ENCODE measurements at places on chromosomes 12 and 14.

- DNase-seq = no peak
Measured at GRCh38 chr12:121423682-121424623, 24.0 kb downstream of the RNF34 start.

DNA sequence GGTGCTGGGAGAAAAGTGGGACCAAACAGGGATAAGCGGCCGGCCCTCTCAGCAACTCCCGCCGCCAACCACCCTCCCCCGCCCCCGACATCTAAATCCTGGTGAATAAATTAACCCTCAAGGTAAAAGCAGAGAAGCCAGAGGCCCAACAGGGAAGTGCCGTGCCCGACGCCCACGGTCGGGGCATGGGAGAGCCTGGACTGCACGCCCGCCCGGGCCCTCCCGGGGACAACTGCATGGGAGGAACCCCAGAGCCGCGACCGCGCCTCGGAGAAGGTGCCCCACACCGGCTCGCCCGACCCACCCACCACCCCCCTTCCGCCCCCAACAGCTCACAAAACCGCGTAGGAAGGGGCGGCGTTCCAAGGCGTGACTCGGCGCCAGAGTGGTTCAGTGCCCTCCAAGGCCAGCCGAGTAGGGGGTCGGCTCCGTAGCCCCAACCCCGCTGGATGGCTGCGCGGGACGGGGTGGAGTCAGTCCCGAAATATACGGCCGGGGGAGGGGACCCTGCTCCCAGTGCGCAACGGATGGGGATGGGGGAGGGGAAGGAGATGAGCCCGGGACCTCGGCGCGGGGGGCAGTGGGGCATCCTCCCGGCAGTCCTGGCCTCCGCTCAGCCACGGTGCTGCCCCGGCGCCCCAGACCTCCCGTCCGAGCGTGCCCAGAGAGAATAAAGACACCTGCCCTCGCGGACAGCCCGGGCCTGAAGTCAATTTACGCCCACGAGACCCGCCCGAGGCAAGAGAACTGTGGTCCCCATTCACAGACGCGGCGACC, 732 bp downstream of the SLC25A29 start:
- DNase-seq = no peak

- peak; percentile 1 for DNase-seq
Measured at GRCh38 chr14:80587096-80587724, 354.3 kb downstream of the CEP128 start.

DNA sequence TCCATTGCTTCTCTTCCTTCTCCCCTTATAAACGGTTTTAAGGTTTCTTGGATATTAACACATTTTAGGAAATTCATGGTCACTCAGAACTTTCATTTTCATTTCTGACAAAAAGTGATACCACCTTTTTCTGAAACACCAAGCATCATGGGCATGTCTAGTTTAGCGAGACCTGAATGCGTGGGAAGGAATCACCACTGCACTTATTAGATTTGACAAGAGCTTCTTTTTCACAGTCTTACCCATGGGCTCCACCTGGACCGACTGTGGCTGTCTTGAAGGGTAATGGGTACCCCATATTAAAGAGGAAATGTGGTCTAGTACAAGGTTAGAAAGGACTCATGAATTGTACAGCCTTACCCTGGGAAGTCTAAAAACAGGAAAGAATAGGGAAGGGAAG, 95.4 kb downstream of the KCNK10 start:
- no peak for DNase-seq

DNA sequence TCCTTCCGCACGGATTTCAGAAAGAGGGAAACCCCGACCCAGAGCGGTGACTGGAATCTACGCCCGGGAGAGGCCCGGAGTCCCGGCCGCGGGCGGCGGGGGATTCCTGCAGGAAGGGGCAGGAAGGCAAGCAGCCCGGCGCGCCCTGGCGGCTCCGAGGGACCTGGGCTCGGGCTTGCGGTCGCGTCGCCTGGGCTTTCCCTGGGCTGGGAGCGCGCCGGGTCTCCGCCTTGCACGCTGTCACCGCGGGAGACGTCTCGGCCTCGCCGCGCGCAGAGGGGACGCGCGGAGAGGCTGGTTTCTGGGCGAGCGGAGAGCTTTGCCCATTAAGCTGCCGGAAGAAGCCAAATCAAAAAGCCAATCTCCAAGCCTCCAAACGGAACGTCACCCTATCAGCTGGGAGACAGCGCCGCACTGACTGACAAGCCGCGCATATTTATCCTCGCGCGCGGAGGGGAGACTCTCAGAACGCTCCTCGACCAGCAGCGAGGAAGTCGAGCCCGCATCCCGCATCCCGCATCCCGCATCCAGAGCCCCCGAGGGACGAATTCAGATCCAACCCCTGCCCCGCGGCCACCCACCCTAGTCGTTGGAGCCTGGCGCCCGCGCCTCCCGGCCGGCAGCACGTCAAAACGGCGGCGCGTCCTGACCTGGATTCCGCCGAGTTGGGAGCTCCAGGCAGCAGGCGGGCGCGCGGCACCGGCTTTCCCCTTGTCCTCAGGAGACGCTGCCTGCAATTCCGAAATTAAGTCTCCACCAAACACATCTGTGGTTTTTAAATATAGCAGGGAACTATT, at the start of gene SLC8A3:
TSS of gene SLC8A3 (minus strand) at position 293 of the 797 bp plus-strand sequence. CDS start 20,529 bp downstream, outside the sequence.
- DNase-seq = no peak

- no peak for DNase-seq
Measured at GRCh38 chr14:102822311-102822863, 45.1 kb downstream of the TRAF3 start.

GRCh38 chr14:63960926-63961567, 108.2 kb downstream of the SYNE2 start:
- peak; percentile 7 for DNase-seq

GRCh38 chr12:121626087-121626852, at the start of gene ORAI1:
Gene ORAI1 (plus strand): TSS chr12:121626530.
- DNase-seq = peak; percentile 72

DNA sequence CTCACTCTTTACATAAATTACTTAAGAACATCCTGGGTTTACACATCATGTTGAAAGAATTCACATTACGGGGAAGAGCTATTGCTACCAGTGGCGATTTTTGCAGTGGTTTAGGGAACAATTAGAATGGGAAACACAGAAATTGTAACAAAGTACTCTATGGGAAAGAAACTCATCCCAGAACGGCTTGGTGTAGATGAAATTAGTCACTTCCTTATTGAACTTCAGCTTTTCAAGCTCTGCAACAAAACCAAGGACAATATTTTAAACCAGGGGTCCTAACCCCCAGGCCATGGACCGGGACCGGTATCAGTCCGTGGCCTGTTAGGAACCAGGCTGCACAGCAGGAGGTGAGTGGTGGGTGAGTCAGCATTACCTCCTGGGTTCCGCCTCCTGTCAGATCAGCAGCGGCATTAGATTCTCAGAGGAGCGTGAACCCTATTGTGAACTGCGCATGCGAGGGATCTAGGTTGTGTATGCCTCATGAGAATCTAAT, 32.3 kb upstream of the FICD start:
- no peak for DNase-seq

- no peak for DNase-seq
Measured at GRCh38 chr14:67999290-67999689, 179.7 kb downstream of the RAD51B start.

GRCh38 chr12:75041472-75041871, 168.2 kb downstream of the KCNC2 start:
- DNase-seq = no peak

DNA sequence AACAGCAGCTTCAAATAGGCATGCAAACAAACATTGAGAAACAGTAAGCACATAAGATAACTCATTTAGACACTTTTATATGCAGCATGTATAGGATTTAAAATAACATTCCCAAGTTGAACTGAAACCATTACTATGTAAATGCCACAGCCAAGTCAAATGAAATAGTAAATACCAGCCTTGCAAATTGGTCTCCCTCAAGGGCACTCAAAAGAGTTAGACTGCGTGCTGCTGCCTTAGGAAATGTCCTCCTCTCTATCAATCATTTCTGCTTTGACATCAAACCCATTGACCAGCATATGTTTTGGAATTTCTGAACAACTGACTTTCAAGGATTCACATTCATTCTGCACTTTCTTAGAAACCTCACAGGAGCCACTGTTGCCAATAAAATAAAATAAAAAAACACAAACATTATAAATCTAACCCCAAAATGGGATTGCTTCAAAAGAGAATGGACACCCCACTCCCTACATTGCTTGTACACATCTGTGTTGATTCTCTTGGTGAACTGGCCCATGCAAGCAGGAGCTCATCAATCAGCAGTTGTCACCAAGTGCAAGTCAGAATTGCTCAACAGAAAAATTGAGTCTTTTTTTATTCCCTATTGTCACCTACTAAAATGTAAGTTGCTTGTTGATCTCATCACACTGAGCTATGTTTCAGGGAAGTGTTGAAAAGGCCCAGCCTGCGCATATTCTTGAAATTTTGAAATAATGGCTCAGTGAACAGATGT, 256.2 kb downstream of the DAD1 start:
- no peak for DNase-seq

- no peak for DNase-seq
Measured at GRCh38 chr14:102125546-102125945, 14.2 kb upstream of the WDR20 start.

DNA sequence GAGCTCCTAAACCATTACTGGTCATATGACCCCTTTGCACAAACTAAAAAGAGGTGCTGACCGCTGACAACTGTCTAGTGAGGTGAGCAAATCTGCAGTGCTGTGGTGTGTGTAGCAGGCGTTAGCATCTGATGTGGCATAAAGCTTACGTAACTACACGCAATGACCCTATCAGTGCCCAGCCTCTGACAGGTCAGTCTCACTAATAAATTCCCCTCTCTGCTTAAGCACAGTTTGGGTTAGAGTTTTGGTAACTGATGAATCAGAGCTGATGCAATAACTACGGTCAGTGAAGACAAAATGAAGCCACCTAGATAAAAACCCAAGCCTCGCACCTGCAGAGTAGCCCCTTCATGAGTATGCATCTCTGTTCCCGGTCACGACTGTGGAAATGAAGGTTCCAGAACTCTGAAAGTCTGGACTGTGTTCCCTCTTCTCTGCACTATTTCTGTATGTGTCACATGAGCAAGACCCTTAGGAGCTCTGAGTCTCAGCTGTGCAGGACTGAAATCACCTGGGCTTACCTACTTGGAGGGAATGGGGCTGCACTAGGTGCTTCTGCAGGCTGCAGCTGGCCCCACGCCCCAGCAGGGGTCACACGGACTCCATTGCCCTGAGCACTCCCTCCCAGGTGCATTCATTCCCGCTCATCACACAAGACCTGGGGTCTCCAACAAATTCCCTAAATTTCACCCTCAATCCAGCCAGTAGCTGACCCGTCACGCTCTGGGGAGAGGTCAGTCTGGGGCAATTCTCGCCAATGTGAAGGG, 54.4 kb downstream of the RIMBP2 start:
- DNase-seq = no peak

DNA sequence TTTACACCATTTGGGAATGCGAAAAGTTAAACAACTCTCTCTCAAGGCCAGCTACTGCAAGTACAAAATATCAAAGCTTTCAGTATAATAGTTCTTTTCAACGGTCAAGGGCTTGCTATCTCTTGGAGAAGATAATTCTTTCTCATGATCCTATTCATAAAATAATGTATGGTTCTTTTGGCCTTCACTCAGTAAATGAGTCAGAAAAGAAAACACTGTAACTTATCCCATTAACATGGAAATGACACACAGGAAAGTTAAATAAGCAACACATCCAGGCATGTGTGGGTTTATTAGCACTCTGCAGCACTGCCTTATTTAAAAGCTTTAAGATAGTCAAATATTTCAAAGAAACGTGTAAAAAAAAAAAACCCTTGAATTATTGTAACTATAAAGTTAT, 36.9 kb downstream of the ZFC3H1 start:
- no peak for DNase-seq

DNA sequence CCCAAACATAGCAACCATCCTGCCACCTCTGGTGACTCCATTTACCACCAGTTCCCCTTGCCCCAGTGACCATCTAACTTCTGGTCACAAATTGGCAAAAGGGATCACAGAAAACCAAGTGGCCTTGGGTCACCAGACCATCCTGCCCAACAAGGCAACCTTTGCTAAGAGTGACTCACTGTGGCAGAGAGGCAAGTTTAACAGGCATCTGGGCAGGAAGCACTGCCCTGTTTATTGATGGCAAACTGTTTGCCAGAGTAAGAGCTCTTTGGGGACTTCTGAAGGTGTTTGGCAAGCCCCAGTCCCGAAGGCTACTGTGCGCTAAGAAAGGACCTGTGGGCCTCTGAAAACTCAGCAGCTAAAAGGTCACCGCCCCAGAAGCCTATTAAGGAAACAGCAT, 28.2 kb upstream of the TMEM233 start:
- DNase-seq = no peak

DNA sequence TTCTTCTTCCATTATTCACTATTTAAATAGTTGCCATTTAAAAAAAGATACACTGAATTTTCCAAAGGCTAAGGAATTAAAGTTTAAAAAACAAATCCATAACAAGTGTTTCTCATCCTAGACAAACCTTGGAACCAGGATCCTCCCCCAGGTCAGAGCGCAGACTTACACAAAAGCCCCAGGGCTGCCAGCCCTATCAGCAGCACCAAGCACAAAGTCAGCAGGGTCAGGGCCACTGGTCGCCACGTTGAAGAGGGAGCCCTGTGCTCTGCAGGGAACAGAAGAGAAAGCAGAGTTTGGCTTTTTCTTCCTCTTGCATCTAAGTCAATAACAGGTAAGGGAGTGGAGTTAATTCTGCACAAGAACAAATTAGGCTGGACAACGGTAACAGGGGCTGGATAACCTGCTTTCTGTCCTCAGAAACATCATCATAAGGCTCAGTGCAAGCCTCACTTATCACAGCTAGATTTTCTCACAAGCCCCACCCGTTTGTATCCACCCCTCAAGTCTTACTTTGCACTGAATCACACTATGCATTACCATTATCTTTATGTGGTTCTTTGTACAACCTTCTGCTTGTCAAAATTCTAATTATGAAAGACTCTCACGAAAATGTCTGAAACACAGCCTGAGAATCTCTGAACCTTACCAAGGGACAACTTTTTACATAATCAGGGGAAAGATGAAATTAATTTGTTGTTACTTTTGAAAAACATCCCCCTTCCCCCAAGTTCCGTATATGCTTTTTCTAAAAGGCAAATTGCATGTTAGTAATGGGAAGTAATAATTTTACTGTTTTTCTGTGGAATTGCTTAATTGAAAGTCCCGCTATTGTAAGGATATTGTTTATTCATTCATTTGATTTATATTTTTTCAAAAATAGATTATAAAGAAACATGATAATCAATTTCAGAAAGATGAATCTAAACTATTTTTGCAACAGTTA, 9.6 kb downstream of the CLEC1A start:
- DNase-seq = no peak

DNA sequence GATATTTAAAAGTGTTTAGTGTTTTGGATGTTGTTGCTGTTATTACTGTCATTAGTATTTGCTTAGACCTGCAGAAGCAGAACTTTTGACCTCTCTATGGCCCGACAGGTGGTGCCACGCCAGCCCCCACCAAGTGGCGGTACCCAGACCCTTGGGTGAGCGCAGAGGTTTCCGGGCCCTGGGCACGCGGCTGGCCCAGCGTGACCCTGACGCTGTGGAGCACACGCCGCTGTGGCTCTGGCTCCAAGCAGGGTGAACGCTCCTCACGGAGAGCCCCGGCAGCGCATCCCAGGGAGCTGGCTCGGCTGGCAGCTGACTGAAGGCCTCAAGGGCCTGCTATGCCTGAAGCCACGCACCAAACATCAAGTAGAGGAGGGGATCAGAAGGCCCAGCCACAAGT, 22.6 kb downstream of the SLC25A47 start:
- DNase-seq = no peak

Data from amniotic stem cell (primary cell).